ENCODE measurements at places on chromosomes 1 and 21.

DNA sequence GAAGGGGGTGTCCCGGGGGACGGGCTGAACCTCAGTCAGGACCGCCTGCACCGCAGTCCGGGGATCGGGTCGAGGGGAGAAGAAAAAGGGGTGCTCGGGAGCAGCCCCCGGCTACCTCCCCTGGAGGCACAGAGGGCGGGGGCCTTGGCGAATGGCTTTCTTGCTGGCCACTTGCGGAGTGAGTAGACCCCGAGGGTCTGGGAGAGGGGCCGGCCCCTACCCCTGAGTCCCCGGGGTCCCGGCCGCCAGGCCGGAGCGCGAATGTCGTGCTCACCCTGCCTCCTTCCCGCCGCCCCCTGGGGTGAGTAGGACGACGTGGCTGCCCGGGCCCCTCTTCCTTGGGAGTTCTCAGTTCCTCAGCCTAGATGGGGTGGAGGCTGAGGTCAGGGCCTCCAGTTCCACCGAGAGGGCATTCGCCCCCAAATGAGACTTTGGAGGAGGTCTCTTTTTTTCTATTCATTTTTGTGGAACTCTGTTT, 113.0 kb downstream of the OSBPL9 start:
- no peak for DNase-seq

GRCh38 chr1:220685879-220686278, 4.3 kb upstream of the C1orf115 start:
- DNase-seq: no peak

DNA sequence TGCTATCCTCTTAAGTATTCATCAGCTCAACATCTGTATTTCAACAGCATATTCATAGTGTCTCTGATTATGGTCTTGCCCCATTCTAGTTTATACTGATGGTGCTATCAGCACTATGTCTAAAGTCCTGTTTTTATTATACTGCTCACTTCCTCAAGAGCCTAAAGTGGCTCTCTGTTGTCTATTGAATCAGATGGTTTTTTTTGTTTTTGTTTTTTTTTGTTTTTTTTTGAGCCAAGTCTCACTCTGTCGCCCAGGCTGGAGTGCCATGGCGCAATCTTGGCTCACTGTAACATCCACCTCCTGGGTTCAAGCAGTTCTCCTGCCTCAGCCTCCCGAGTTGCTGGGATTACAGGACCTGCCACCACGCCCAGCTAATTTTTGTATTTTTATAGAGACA, 6.1 kb downstream of the STX12 start:
- no peak for DNase-seq

DNA sequence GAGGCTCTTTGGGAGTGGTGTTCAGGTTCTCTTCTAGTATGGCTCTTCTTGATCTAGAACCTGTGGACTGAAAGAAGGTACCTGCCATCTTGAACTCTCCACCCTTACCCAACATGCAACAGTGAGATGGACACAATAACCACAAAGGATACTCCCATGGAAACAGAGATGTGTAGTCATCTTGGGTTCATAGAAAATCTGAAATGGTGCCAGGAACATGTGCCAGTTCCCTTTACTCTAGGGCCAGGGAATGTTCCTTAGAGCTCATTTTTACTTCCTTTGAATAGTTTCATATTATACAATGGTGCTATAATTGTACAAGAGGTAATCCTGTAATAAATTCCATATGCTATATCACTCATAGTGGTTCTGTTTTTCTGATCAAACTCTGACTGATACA, 13.2 kb upstream of the SCYL3 start:
- peak; percentile 19 for DNase-seq

DNA sequence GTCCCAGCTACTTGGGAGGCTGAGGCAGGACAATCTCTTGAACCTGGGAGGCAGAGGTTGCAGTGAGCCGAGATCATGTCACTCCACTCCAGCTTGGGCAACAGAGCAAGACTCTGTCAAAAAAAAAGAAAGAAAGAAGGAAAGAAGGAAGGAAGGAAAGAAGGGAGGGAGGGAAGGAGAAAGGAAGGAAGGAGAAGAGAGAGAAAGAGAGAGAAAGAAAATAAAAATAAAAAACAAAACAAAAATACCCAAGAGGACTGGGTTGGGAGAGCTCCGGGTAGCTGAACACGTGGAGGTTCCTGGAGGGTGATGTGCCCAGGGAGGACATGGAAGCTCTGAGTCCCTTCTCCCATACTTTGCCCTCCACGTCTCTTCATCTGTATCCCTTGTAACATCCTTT, 45.7 kb upstream of the CITED4 start:
- no peak for DNase-seq

- DNase-seq: no peak
These were observed 125.5 kb upstream of the PLXNA2 start for GRCh38 chr1:208369658-208370057.

- DNase-seq: peak; percentile 99
These were observed 61.7 kb upstream of the DNAJC6 start for GRCh38 chr1:65247419-65248359.

GRCh38 chr1:25641931-25642573, 25.5 kb downstream of the MAN1C1 start:
- peak; percentile 59 for DNase-seq

DNA sequence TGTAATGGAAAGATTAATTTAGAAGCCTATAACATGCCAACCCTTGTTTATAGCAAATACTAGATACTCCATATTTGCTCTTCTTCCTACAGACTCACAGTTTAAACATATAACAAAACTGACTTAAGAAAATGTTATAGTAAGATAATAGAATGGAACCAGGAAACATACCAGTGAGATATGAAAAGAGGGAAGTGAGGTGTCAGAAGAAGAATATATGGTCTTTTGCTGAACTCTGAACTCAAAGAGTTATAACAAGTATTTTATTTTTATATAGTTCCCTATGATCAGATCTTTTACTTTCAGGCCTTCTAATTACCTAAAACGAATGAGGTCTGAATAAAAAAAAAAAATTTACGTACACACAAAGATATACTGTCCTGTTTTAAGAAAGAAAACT, 20.9 kb downstream of the TMED5 start:
- no peak for DNase-seq

GRCh38 chr1:114088392-114089299, 65.0 kb downstream of the SYT6 start:
- DNase-seq: no peak

DNA sequence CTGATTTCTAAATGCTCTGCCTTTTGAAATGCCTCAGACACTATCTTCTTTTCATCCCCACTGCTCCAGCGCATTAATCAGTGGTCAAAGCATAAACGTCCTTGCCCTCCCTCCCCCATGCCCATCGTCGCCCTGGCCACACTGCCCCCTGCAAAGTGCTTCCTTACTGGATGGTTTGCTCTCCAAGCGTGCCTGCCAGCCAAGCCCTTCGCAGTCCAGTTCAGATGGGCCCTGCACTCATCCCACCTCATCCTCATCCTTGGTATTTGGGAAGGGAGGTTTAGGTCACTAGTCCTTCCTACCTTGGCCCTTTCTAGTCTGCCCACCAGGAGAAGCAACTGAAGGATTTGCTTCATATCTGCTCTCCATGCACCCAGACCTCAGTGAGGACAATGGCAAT, 3.1 kb downstream of the GJA4 start:
- no peak for DNase-seq

DNA sequence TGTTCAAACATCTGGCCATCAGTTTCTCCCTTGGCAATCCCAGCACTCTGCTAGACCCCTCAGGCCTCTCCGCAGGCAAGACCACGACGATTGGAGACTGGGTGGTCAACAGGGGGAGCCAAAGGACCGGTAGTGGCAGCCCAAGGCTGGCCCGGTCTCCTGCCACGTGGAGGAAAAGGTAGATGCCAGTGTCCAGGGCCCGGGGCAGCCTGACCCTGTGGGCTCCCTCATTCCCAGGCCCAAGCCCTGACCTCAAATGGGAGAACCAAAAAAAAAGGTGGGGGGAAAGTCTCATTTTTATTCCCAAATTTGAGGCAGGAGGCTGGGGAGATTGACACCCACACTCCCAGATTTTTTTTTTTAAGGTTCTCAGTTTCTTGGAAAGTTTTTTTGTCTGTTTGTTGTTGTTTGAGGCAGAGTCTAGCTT, 24.8 kb downstream of the S100A6 start:
- DNase-seq: peak; percentile 81

- no peak for DNase-seq
These were observed 85.9 kb downstream of the MRPL37 start for GRCh38 chr1:54285815-54286345.

DNA sequence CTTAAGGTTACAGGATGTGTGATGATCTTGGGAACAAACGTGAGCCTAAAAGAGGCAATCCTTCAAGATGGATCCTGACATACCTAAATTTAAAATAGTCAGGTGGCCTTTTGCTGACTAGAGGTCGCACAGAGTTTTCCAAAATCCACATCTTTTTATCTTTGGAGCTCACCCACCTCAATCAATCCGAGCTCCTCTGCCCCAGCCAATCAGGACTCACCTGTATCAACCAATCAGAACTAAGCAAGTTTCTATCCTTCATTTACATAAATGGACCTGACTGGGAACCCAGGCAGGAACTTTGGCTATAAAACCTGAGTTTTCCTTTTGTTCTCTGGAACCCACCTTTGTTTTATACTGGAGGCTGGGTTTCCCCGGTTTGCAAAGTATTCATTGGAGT, 16.2 kb downstream of the DNAJC11 start:
- DNase-seq: no peak

All from fibroblast of skin of scalp (primary cell).